Karpas-422 (cell line): ENCODE measurements at places on chromosomes 12 and 14.

GRCh38 chr12:66405395-66405794, 103.1 kb downstream of the HELB start:
- no peak for DNase-seq

- no peak for DNase-seq
Measured at GRCh38 chr14:80638620-80639515, 302.7 kb downstream of the CEP128 start.

- no peak for DNase-seq
Measured at GRCh38 chr14:24858684-24859083, 191.3 kb downstream of the STXBP6 start.

DNA sequence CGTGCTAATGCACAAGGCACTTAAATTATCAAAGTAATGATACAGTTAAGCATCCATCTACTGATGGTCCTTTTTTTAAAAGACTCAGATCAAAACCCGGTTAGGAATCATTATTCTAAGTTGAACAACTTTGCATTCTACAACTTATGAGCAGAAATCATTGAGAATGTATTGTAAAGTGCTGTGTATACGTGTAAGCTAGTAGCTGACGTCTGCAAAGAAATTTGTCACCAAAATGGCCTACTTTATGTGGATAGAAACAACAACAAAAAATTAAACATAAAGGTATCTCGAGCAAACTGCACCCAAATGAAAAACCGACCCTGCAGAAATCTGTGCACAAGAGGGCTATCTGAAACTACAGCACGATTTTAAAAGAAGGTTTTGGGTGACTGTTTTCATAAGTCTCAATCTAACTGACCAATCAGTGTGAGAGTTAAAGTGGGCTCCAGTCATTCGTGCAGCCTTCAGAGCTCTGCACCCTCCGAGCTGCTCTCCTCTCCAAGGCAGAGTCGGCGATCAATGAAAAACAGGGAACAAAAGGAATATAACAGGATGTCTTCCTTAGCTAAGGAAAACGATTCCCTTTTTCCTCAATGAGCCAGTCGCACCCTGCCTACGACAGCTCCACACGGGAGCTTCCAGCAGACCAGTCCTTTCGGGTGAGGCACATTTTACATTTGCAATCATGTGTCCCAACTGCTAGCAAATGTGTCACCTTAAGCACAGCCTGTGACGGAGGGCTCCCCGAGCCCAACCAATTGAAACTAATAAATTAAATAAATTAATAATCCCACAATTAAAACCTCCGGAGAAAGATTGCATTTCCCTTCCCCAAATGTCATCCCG, 200.7 kb upstream of the FOXN3 start:
- peak; percentile 57 for DNase-seq

- peak; percentile 94 for DNase-seq
Measured at GRCh38 chr14:88492272-88493089, 62.3 kb downstream of the PTPN21 start.

GRCh38 chr14:64998455-64998931, 11.8 kb downstream of the FNTB start:
- DNase-seq = no peak

- peak; percentile 96 for DNase-seq
Measured at GRCh38 chr12:42469355-42470175, 120.0 kb downstream of the PRICKLE1 start.

- no peak for DNase-seq
Measured at GRCh38 chr14:102971314-102971713, 48.9 kb downstream of the AMN start.

- no peak for DNase-seq
Measured at GRCh38 chr12:120951-121350, 54.4 kb downstream of the IQSEC3 start.
